ENCODE measurements at places on chromosomes 7 and 10.

GRCh38 chr10:131065673-131066305, 245.7 kb downstream of the TCERG1L start:
- DNase-seq: no peak

DNA sequence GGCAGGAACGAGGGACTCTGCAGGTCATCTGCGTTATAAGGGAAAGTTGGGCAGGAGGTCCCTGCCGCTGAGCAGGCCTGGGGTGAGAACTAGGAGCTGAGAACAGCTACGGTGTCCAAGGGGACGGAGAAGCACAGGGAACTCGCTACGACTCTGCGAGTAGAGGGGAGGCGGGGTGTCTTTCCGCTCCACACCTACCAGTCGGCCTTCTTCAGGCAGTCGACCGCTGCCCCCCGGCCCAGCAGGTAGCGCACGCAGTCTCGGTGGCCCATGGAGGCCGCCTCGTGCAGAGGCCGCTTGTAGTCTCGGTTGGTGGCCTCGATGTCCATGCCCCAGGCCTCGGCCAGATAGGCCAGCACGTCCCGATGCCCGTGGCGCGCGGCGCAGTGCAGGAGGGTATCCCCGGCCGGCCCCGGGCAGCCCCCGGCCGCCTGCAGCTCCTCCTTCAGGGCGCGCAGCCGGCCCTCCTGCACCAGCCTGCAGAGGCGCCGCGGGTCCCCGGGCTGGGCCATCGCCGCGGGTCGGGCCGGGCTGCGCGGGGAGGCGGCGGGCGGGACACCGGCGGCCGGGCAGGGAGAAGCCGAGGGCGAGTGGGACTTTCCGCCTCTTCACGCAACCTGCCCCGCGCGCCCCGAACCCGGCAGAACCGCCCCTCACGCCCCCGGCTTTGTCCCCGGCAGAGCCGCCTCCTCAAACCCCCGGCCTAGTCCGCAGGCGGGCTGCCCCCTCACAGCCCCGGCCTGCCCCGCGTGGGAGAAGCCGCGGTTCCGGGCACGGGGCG, 660 bp downstream of the ANKRD16 start:
- DNase-seq: peak; percentile 12

DNA sequence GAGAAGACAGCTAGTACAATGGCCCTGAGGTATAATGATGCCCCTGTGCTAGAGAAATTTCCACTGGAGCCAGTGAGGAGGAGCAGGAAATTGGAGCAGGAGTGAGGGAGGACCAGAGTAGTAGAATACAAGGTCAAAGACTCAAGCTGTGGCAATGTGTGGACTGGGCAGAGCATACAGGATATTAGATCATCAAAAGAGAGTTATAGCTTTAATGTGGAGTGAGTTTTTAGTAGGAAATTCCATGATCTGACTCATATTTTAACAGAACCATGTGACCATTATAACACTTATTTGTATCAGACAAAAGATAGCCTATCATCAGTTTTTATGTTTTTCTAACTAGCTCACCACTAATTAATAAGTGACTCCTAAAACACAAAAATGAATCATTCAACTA, 154.1 kb downstream of the DGKB start:
- no peak for DNase-seq

DNA sequence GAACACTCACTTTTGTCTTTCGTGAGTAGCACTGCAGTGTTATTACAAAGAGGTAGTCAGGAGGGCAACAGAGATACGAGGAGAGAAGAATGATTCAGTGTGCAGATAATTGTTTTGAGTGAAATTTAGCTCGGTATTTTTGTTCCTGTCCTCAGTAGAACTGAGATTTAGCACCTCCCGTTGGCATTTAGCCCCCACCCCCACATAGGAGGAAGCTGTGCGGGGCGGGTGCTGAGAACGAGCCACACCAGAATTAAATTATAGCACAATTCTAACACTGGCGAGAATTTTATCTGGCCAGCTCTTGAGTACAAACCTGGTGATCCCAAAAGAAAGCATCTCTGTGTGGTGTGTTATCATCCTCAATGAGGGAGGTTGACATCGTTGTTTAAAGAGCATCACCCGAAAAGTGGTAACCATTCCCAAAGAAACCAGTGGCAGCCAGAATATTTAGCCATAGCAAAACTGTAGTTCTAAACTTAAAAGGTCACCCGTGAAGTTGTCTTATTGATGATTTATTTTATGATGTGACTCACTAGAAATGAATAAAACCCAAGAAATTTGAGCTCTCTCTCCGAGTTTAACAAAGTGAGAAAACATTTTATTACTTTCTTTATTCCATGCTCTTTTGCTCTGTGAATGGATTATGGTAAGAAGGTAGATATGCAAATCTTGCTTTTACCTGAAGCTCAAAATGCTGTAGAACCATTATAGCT, 612.2 kb downstream of the SUGCT start:
- no peak for DNase-seq

GRCh38 chr10:29535778-29536453, 98.9 kb downstream of the SVIL start:
- DNase-seq: no peak

DNA sequence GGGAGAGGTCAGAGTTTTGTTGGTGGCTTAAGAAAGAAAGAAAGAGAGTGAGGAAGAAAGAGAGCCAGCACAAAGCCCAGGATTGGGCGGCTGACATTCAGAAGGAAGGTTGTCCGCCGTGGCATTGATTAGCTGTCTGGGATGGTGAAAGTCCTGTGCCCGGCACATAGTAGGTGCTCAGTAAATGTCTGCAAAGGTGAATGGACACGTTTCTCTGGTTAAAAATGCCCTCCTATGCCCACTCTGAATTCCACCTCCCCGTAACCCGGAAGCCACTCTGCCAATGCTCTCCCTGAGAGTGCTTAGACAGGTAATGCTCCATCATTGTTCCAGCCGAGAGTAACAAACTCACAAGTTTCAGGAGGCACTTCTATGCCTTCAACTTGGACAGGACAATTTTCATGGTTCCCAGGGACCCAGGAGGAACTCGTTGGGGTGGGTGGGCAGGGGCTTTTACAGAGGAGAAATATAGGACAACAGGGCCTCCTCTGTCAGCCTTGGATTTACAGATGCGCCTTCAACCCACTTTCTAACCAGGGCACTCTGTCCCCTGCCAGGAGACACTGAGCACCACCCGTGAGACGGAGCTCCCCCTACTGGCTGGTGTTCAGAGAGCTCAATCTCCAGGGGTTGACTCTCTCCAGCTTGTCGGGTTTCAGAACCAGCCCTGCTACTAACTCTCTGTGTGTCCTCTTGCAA, 411.5 kb upstream of the ZMIZ1 start:
- peak; percentile 53 for DNase-seq

DNA sequence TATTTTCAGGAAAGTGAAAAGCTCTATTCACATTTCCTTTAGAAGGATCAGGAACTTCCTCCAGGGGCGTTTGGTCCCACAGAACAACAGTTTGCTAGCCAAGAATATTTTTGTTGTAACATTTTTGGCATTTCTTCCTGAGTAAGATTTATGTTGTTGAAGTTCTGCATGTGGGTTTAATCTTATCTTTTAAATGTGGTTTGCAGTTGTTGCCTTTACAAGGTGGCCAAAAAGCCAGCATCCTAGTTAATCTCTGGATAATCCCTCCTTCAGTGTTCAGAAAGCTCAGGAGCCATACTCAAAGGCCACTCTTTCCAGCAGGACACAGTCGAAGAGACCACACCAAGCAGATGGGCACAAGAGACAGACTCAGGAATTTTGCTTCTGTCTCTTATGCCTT, 30.0 kb downstream of the SLC26A4 start:
- no peak for DNase-seq

- no peak for DNase-seq
Measured at GRCh38 chr7:57400531-57401155, 49.3 kb upstream of the ZNF716 start.

GRCh38 chr7:99092064-99092720, 51.7 kb downstream of the SMURF1 start:
- no peak for DNase-seq

GRCh38 chr7:93430917-93431588, 143.5 kb downstream of the CALCR start:
- no peak for DNase-seq

DNA sequence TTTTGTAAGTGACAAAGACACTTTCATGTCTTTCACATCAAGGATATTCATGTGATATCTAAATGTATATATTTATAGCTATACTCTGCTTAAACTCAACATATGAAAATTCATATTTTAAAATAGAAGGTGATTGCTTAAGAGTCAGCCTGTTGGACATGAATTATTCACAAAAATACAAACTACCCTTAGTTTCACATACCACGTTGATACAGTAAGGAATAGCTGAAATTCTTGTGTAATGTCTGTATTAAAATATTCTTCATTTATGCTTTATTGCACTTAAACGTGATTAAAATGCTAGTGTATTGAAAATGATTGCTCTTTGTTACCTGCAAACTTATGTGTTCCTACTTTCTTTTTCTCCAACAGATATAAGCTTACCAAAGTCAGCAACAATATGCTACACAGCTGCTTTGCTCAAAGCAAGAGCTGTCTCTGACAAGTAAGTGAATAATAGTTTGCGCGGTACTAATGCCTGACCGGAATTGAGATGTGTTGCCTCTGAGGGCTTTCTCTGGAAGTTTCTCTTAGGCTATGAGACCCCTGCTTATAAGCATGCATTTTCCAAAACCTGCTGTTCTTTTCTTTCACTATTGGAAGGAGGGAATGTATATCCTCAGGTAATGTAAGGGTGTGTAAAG, 133.8 kb downstream of the WNT2 start:
- no peak for DNase-seq

DNA sequence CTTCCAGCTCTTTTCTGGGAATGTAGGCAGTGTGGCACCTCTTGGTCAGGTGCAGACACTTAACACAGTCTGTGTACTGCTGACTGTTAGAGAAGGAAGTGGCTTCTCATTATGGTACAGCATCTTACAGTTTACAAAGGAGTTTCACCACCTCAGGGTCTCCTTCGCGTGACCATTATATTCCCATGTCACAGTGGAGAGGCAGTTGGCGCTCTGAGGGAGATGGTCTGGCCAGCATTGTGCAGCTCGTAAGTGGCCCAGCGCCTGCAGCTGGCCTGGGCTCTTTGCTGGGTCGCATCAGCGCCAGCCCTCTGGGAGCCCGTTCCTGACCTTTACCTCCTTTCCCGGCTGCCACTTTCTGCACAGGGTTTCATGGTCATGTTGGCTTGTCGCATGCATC, 15.4 kb downstream of the TSPAN15 start:
- DNase-seq: no peak

GRCh38 chr7:93279541-93279940, 47.4 kb downstream of the VPS50 start:
- no peak for DNase-seq

GRCh38 chr10:80497187-80498077, 40.3 kb upstream of the SH2D4B start:
- no peak for DNase-seq

DNA sequence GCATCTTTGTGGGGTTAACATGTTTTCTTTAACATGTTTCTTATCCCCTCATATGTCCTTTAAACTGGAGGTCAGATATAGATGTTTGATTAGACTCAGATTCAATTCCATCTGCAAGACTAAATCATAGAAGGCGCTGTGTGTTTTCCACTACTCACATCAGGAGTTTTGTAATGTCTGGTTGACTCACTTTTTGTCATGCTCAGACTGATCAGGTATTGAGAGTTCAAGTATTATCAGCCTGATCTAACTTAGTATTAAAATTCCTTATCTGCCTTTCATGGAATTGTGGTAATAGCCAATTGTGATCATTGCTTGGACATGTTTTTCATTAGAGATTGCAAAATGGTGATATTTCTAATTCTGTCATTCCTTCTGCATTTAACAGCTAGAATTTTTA, 30.2 kb downstream of the ENTPD7 start:
- no peak for DNase-seq
